ENCODE measurements at places on chromosomes 7 and 10. TPM values are rescaled to one million over a fixed set of nuclear protein-coding genes. Genes with fewer than 3 reads are reported as not detected.

DNA sequence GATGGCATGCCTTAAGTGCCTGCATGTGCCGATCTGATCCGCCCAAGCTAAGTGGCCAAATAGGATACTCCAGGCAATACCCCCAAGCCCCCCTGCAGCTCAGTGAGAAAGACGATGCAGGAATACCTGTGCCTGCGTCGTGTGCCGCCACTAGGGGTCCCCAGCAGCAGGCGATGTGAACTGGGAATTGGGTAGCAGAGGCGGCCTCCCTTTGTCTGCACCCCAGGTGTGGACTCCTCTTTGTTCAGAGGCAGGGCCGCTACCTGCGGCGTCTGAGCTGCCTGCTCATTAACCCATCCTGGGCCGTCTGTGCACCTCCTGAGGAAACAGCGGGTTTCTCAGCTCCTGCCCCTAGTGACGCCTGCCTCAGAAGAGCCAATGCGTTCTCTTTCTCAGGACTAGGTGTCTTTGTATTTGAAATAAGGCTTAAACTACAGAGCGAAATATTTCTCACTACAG is 4.8 kb upstream of the CHN2 start:
- H3K4me1 ChIP-seq: peaks cover 3% of the 10 kb centered on the region
- H3K27me3 ChIP-seq: peaks cover 41% of the 10 kb centered on the region
- H3K27ac ChIP-seq: no peak overlapping the region
- peak; percentile 6 for DNase-seq
- H3K4me3 ChIP-seq: no peak overlapping the region
- no peaks in the 10 kb centered on the region for H3K36me3 ChIP-seq

- no peaks in the 10 kb centered on the region for H3K27me3 ChIP-seq
- no peak for DNase-seq
- no peaks in the 10 kb centered on the region for H3K36me3 ChIP-seq
- H3K4me1 ChIP-seq: no peaks in the 10 kb centered on the region
These were observed 10.9 kb downstream of the UMAD1 start for GRCh38 chr7:7651479-7651878.

GRCh38 chr7:141209454-141209853 is 135.6 kb downstream of the TMEM178B start:
- H3K36me3 ChIP-seq: no peaks in the 10 kb centered on the region
- no peaks in the 10 kb centered on the region for H3K4me1 ChIP-seq
- H3K27me3 ChIP-seq: no peaks in the 10 kb centered on the region

The ZPBP gene
- not detected for total RNA-seq

DNA sequence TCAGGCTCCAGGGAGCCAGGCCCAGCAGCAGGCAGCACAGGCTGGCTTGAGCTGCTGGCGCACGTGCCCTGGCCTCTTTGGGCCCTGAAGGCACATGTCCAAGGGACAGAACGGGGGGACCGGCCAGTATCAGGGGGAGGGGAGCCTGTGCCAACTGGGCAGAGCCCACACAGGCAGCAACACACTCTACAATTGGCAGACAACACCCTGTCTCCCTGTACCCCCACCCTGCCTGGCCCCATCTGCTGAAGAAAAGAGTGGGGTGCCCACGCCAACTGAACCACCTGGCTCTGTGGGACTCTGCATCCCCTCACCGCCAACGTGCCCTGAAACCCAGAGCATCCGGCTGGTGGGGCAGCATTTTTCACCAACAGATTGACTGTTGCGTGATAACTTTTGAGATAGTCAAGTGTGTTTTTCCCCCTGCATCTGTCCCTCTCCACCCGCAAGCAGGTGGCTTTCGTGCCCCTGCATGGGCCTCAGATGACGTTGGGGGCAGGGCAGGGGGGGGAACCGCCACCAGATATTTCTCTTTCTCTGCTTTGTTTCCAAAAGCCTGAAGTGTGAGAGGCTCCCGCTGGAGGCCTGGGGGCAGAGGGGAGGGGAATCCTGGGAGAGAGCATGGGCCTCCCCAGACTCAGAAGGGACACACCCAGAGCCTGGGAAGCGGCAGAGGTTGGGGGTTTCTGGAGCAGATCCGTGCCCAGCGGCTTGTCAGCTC is 21.8 kb downstream of the SLIT1 start:
- DNase-seq: no peak
- H3K27me3 ChIP-seq: peaks cover 6% of the 10 kb centered on the region
- H3K4me3 ChIP-seq: no peak overlapping the region

GRCh38 chr7:95367606-95368005 is 28.6 kb downstream of the PON3 start:
- no peaks in the 10 kb centered on the region for H3K36me3 ChIP-seq
- no peaks in the 10 kb centered on the region for H3K27me3 ChIP-seq
- no peak overlapping the region for H3K4me3 ChIP-seq
- DNase-seq: no peak

DNA sequence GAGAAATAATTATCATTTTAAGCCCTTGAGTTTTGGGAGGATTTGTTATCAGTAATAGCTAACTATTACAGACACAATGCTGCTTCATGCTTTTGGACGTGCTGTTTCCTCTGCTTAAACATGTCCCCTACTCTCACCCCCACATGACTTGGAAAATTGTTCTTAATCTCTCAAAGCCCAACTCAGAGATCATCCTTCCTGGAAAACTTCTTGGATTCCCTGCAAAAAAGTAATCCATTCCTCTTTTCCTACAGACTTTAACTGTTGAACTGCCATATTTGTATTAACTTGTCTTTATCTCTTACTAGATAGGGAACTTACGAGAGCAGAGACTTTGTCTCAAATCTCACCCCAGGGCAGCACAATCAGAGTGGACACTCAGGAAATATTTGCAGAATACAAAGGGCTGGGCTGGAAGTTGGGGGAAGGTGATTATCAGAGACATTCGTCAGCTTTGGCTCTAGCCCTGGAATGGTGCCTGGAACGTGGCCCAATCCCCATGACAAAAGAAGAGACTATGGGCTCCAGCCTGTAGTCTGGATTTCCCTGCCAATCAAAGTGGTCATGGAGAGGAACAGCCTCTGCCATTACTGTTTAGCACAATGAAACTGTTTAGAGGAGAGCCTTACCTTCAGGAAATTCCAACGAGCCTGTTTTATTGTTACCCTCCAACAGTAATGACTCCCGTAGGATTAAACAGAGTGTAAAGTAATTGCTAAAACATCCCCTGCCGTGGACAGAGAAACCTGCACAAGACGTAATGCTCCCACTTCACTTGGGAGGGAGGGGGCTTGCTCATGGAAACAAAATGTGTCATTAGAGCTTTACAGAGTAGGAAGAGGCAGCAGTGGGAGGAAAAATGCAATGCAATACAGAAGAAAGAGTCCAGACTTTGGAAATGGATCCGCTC is 140.4 kb upstream of the AUTS2 start:
- DNase-seq: peak; percentile 74
- H3K27ac ChIP-seq: no peak overlapping the region
- peaks cover 8% of the 10 kb centered on the region for H3K4me1 ChIP-seq
- no peaks in the 10 kb centered on the region for H3K27me3 ChIP-seq
- H3K4me3 ChIP-seq: no peak overlapping the region
- H3K36me3 ChIP-seq: no peaks in the 10 kb centered on the region

DNA sequence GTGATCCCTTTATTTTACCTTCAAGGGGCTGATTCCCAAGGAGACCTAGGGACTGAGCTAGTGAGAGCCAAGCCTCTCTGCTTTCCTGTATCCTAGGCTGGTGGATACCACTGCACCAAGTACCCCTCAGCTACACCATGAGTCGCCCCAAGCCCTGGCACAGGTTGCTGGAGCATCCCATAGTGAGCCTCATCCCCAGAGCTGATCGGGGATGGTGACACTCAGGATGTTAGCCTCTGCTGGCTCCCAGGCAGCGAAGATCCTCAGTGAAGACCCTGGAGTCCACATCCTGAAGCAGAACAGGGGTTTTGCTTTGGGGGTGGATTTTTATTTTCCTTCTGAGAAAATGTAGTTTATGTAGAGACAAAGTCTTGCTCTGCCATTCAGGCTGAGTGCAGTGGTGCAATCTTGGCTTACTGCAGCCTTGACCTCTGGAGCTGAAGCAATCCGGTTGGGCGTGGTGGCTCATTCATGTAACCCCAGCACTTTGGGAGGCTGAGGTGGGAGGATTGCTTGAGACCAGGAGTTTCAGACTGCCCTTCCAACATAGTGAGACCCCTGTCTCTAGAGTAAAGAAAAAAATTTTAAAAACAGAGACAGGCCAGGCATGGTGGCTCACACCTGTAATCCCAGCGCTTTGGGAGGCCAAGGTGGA is 12.5 kb upstream of the ZNF212 start:
- no peaks in the 10 kb centered on the region for H3K27me3 ChIP-seq
- H3K4me1 ChIP-seq: no peaks in the 10 kb centered on the region
- no peak overlapping the region for H3K4me3 ChIP-seq
- no peak for DNase-seq
- H3K27ac ChIP-seq: no peak overlapping the region

DNA sequence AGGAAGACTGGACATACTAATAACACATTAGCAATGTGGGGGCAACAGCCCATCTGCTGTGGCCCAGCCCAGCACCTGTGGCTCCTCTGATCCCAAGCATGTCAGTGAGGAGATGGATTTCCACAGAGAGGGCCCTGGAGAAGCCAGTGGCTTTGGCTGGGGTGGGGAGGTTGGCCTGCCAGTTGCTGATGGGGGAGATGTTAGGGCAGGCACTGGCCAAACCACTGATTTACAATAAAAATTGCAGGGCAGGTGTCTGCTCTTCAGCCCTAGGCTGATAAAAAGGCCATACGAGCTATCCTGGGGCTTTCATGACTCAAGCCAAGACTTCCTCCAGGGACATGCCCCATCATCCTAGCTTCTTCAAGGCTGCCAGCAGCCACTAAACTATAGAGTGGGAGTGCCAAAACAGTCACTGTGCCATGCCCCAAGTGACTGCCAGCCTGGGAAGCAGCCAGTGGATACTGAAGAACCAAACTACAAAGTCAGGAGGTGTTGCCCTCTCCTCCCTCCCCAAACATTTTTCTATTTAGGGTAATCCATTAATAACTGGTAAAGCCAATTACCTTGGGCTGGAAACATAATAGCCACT is 37.8 kb downstream of the DPCD start:
- DNase-seq: no peak
- H3K36me3 ChIP-seq: no peaks in the 10 kb centered on the region
- H3K27ac ChIP-seq: no peak overlapping the region
- H3K4me3 ChIP-seq: no peak overlapping the region
- H3K27me3 ChIP-seq: no peaks in the 10 kb centered on the region

Measured in astrocyte (in vitro differentiated cells and primary cell).